ENCODE measurements at places on chromosomes 6 and 20.

DNA sequence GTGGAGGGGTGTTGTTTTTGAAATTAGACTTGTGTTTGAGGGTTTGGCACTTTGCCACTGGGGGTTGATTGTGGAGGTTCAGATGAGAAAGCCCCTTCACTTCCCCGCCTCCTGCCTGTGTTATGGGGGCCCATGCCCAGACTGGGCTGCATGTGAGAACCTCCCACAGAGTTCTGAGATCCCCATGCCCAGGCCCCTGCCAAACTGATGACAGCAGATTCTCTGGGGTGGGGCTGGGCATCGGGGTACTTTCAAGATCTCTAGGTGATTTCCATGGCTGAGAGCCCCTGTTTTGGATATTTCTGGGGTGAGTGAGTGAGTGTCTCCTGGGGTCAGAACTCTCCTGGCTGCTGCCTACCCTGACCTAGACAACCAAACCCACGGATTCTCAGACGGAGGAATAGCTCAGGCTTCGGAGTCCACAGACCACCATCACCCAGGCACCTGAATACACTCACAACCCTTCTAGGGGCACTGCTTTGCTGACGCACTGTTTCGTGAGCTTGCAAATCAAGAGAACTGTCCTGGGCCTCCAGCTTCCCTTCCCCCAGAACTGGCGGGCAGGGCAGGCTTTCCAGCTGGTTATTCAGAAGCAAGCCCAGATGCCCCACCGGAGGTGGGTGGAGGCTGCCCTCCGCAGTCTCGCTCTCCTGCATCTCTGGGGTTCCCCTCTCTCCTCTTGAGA is 6.3 kb downstream of the BCAS1 start:
- no peak for DNase-seq

GRCh38 chr6:160456214-160456546 is 108.0 kb downstream of the SLC22A3 start:
- DNase-seq = no peak

DNA sequence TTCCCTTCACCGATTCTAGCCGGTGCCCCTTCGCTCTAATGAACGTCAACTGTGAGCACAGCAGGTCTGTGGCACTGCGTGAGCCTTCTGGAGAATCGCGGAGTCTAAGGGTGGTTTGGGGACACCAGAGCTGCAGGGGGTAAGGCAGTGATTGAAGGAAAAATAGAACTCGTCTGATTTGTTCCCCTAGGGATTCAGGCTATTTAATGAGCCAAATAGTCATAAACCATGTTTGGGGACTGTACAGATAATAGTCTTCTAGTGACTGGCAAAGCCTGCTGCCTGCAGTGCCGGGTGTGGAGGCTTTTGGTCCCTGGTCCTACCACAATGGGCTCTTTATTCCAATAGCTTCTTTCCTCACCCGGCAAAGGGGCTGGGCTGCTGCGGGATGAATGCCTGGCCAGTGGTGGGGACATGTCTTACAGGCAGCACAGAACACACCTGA is 11.1 kb upstream of the NTSR1 start:
- no peak for DNase-seq

GRCh38 chr6:916131-916530 is 223.2 kb upstream of the EXOC2 start:
- DNase-seq = no peak

GRCh38 chr20:23926944-23927872 is 47.7 kb upstream of the CST5 start:
- DNase-seq = no peak

GRCh38 chr20:17344790-17345189 is 118.0 kb downstream of the PCSK2 start:
- no peak for DNase-seq

- DNase-seq = no peak
These were observed 11.2 kb upstream of the TTK start for GRCh38 chr6:79993012-79993910.

GRCh38 chr6:162726947-162727321 is 632 bp downstream of the PRKN start:
- DNase-seq = no peak

DNA sequence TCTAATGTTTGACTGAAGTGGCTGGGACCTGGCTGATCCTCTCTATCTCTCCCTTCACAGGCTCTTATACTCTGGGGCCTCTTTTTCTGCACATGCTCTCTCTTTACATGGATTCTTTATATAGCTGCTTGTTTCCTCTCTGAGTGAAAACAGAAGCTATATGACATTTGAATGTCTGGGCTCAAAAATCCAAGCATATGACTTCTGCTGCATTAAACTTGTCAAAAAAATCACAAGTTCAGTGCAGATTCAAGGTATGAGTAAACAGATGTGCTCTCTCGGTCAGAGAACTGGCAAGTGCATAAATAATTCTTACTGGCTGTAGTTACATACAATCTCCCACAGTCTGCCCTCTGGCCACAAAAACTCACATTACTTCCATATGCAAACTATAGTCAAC is 96.6 kb downstream of the LCA5 start:
- DNase-seq = no peak

DNA sequence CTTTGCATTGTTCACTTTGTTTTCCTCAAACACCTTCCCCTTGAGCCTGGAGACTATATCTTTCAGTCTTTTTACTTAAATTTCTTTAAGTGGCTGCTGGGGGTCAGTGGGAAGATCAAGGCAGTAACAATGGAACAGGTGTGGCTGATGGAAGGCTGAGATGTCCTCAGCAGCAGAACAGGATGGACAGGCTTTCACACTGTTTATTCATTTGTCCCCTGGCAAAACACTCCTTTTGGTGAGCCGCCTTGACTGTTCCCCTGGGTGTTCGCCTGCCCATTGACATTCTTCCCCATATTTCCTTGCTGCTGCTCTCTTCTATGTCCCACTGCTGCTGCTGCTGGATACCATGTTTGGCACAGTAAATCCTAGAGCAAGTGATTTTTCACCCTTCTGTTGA is 38.1 kb downstream of the RNF144B start:
- no peak for DNase-seq

- no peak for DNase-seq
These were observed 216.3 kb downstream of the ADGRG6 start for GRCh38 chr6:142518126-142518525.

- no peak for DNase-seq
These were observed 150.9 kb downstream of the MAFB start for GRCh38 chr20:40538131-40538530.

- no peak for DNase-seq
These were observed 616.7 kb downstream of the PHF3 start for GRCh38 chr6:64252256-64252655.

DNA sequence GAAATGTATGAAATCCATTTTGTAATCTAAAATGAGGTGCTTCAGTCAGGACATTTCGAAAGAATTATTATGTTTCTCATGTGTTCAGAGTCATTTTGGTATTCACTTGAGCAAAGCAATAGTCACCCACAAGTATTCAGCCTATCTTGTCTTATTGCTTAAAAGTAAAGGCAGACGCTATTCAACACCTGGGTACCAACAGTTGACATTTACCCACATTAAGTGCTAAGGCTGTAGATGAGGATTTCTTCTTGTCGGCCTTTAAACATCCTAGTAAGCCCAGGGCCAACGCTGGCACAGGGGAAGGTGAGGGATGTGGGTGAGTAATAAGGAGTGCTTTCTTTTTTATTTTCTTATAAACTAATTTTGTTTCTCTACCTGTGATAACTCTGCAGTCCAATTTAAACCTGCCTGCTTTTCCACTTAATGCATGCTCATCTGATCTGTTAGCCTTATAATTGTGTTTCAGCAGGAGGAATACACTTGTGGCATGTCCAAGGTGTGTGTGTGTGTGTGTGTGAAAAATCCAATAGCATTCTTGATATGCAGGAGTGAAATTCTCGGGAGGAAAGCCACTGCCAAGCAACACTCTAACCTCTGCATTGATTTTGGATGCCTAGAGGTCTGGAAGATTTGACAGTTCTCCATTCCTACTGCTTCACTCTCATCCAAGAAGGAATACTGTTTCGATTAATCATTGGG is 252.0 kb downstream of the SOX4 start:
- DNase-seq = no peak

- DNase-seq = no peak
These were observed 3.6 kb downstream of the AVP start for GRCh38 chr20:3080939-3081388.

DNA sequence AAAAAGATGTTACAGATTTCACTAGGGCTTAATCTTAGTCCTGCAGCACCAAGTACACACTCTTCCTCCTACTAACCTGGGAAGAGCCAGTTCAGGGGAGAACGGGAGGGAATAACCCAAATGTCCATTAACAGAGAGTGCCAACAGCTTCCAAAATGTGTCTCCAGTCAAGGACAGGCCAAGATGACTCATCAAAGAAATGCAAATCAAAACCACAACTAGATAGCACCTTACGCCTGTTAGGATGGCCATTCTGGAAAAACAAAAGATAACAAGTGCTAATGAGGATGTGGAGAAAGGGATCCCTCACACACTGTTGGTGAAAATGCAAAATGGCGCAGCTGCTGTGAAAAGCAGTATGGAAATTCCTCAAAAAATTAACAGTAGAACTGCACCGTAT is 3.8 kb upstream of the MAS1L start:
- DNase-seq = no peak

DNA sequence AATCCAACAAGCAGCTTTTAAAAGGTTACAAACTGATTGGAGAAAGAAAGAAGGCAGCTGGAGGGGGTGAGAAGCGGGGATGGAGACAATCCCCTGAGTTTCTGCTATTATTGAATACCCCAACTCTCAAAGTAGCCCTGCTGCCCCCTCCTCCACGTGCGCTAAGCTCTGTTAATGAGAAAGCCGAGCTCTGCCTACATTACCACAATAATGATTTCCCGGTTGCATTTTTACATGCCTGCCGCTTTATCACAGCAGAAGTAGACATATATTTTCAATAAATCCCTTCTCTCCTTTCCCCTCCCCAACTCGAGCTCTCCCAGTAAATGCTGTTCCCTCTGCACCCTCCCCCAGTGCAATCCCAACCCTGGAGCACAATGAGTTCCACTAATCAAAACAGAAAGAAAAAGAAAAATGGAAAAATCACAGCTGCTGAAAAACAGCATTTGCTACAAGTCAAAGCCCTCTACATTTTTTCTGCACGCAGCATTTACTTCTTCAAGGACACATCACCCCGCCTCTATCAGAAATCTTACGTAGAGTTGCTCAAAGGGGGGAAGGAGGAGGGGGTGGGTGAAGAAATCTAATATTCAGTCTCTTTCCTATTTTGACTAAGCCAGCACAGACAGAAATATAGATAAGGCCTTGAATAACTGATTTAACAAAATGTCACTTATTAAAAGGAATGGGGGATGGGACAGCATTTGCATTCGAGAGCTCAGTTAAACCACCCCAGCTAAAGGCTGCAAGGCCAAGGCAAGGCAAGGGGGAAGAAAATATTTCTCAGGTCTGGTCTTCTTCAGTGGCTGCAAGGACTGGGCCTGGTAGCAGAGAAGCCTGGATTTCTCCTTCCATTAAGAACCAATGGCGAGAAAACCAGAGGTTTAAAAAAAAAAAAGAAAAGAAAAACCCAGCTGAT is 10.7 kb downstream of the TRERF1 start:
- no peak for DNase-seq

DNA sequence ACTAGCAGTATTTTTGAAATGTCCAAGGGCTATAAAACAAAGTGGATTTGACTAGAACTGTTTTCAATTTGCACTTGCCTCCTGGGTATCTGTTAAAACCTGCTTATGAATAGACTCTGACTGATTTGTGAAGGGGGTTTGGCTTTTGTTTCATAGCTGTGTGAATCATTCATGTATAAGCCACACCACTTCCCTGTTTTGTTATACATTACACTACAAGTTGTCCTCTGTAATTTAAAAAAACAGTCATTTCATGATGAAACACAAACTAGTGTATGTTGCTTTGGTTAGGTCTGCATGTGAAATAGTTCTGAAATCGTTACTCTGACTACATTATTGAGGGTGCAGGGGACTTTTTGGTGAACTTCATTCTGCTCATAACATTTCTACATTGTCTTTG is 121.7 kb downstream of the NKAIN2 start:
- no peak for DNase-seq

- DNase-seq = no peak
These were observed 1.2 kb downstream of the LIME1 start for GRCh38 chr20:63737695-63737944.

GRCh38 chr20:63682384-63683139 is 13.9 kb upstream of the TNFRSF6B start:
- DNase-seq = no peak

- no peak for DNase-seq
These were observed 419.4 kb upstream of the JARID2 start for GRCh38 chr6:14826456-14826855.

DNA sequence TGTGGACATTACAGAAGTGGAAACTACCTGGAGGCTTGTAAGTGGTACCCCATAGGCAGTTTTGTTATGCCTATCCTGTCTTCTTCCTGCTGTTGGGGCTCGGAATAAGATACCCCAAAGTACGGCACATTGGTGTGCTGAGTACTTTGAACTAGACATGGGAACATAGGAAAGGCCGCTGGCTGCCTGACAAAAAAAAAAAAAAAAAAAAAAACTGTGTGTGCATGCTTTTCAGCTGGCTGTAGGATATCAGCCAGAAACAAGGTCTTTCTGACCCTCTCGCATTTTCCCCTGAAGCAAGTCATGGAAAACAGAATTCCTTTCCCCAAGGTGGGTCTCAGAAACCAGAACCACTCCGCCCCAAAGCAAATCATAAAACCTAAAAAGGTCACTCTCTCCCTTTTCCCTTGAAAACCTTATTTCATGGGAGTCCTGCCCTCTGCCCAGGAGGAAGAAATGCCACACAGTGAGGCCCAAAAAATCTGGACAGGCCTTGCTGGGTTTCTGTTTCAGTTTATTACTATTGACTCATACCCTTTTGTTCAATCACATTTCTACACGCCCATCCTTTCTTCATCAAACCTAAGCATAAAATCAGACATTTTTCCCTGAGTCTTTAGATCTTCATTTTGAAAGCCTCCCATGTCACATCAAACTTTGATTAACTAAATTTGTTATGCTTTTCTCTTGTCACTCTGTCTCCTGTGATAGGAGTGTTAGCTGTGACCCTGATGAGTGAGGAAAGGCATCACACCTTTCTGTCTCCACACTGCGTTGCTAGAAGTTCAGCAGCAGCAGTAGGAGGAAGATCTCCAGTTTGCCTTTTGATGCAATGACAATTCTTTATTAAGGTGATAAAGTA is 17.2 kb downstream of the SLC2A12 start:
- no peak for DNase-seq

DNA sequence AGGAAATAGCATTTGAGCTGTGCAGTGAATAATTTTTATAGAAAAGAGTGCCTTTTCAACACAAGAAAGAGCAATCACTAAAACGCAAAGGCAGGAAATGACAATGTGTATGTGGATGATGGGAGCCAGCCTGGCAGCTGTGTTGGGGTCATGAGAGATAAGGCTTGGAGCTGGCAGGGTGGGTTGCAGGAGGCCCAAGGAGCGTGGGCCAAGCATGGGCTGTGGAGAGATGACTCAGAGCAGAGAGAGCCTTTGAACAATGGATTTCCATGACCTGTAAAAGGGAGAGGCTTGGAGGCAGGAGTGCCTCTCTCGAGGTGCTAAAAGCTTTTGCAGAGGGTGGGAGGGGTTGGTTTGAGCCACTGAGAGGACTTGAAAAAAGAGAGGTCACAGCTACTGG is 6.6 kb upstream of the TBC1D7 start:
- DNase-seq = no peak

All from SIG-M5 (cell line).